Bladder microvascular endothelial cell (primary cell): ENCODE measurements at places on chromosomes 11 and 22. TPM values are rescaled to one million over a fixed set of nuclear protein-coding genes. Genes with fewer than 3 reads are reported as not detected.

The FCHSD2 gene
- 13.8 and 28.1 TPM in 2 replicates for total RNA-seq

The FERMT3 gene
- 2.8 and 6.4 TPM in 2 replicates for total RNA-seq

The MUC2 gene
- total RNA-seq = not detected in 2 replicates

The OR8D4 gene
- not detected in 2 replicates for total RNA-seq

The FZD4 gene
- 111 and 139 TPM in 2 replicates for total RNA-seq

The TRIM29 gene
- total RNA-seq = 0.06 TPM in 1 of 2 replicates, not detected in the other

The SIK2 gene
- total RNA-seq = 4.4 and 19.2 TPM in 2 replicates

The NAALAD2 gene
- 0.16 and 0.25 TPM in 2 replicates for total RNA-seq

The SCUBE2 gene
- 4.4 and 5.2 TPM in 2 replicates for total RNA-seq

The CWC15 gene
- total RNA-seq = 27.2 and 46.6 TPM in 2 replicates

The SMARCB1 gene
- total RNA-seq = 17.0 and 26.8 TPM in 2 replicates

The FXYD6 gene
- total RNA-seq = under 0.01 and 0.38 TPM in 2 replicates
